Temporal lobe (tissue), 4 donors: ENCODE measurements at places on chromosomes 16 and 17. TPM values are rescaled to one million over a fixed set of nuclear protein-coding genes. Genes with fewer than 3 reads are reported as not detected.

The TSPOAP1 gene
- total RNA-seq = 32.5 TPM

The KRTAP3-1 gene
- total RNA-seq = not detected

The TNFRSF13B gene
- not detected for total RNA-seq

The OTOP2 gene
- not detected for total RNA-seq

The GSG1L gene
- total RNA-seq = 3.7 TPM

The PRAC2 gene
- not detected for total RNA-seq

The OR4D1 gene
- under 0.01 TPM for total RNA-seq

The SLC43A2 gene
- 11.8 TPM for total RNA-seq
